Kidney epithelial cell (primary cell): ENCODE measurements at places on chromosomes 7 and 10.
A peak's percentile ranks its signal among the peaks of the same experiment; 100 is the strongest.

DNA sequence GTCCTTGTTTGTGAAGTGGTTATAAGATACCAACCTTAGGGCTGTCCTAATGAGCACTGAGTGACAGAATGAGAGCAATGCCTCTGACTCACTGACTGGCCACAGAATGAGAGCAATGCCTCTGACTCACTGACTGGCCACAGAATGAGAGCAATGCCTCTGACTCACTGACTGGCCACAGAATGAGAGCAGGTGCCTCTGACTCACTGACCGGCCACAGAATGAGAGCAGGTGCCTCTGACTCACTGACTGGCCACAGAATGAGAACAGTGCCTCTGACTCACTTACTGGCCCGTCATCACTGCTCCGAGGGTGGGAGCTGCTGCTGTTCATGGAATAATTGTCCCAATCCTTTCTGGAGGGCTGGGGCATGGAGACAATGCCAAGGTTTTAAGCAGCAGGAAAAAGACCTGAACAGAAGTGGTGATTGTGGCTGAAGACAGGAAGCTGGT lies 265.2 kb upstream of the PPP2R2D start:
- peak; percentile 60 for DNase-seq

DNA sequence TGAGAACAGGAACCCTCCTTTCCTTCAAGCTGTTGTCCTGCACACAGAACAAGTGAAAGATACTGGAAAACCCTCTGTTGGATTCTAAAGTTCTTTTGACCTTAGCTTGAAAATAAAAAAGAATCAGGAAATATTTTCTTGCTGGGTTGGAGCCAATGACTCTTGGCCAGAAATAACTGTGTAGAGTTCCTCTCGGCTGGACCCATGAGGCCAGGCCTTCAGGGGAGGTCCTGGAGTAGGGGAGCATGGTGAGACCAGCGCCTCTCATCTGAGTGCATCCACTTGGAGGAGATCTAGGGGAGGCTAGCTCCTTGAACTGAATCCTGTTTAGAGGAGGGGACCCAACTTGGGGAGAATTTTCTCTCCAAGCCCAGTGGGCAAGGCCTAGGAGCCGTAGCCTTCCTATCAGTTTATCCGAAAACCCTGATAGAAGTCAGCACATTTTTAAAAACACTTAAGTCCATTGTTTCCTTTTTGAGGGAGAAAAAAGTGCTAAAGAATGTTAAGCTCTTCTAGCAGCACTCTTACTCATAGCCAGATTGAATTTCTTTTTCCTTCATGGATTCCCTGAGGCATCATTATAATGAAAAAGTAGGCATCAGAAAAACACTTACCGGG lies 635.7 kb upstream of the ANKRD30A start:
- DNase-seq = no peak

DNA sequence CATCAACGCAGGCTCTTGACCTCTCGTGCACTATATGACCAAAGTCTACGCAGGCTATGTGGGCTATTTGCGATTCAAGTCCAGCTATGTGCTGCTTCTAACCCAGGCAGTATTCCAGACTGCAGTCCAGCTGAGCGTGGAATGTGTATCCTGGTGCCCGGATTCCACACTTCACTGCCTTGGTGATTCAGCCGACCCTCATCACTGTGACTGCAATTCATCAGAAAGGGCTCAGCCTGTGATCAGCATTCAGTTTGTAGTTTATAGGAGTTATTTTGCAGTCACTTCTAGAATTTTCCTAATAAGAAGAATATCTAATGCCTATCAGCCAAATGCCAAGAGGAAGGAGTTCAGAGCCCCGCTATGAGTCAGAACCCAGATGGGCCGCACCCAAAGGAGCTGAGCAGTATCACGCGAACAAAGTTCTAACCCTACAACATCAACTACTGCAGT lies 119.8 kb upstream of the LANCL2 start:
- peak; percentile 32 for DNase-seq

DNA sequence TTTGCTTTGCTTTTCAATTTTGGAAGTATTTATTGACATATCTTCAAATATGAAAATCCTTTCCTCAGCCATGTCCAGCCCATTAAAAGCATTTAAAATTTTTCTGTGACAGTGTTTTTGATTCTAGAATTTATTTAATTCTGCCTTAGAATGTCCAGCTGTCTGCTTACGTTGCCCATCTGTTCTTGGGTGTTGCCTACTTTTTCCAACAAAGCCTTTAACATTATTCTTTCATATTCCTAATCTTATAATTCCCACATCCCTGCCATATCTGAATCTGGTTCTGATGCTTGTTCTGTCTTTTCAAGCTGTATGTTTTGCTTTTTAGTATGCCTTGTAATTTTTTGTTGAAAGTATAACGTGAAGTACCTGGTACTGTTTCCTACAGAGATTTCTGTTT lies 204.7 kb upstream of the VSTM2A start:
- no peak for DNase-seq
